ENCODE measurements at places on chromosomes 5 and 9.

GRCh38 chr5:142959683-142960657, 189.8 kb downstream of the ARHGAP26 start:
- DNase-seq: no peak

DNA sequence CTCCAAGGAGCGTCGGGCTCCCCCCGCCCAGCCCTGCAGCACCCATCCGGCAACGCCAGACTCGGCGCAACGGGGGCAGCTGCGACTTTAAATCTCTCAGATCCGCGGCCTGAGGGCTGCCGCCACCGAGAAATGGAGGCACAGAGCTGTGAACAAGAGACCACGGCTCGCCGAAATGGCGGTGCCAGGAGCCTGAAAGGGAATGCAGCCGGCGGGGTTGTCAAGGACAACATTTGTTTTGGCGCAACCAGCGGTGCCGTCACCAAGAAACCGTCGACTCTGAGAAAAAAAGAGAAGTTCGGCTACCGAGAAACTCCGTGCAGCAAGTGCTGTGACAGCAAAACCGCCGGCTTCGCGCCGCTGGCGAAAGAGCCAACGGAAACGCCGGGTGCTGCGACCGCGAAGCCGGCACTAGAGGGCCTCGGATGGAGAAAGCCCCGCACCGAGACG, 2.1 kb upstream of the ANXA2R start:
- no peak for DNase-seq

- DNase-seq: no peak
Measured at GRCh38 chr5:173010021-173010420, 26.4 kb downstream of the ATP6V0E1 start.

DNA sequence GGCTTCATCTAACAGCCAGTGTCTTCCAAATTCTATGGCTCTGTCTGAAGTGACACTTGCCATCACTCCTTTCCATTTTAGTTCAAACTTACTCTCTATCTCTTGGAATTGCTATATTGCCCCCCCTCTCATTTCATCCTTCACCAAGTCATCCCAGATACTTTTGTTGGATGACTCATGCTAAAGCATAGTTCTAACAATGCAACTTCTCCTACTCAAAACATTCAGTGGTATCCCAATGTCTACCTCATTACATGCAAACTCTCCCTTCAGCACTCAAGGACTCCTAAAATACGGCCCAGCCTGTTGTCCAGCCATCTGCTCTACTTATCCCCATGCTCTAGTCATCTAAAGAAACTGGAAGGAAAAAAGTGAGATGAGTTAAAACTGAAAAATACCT, 171.6 kb downstream of the RASEF start:
- no peak for DNase-seq

- no peak for DNase-seq
Measured at GRCh38 chr9:127187231-127187956, 65.0 kb upstream of the ANGPTL2 start.

DNA sequence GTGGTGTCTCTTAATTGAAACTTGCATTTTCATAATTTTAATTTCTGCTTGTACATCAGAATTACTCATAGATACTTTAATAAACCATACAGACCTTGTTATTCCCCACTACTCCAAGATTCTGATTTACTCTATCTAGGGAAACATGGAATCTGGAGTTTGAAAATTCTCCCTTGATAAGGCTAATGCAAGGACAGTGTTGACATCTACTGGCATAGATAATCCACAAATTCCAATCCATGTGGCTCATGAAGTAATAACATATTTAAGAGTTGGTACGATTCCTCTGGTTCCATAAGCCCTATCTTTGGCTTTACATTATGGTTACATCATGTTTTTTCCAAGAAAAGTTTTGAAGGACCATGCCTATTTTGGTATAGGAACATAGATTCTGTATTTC, 759.2 kb downstream of the TLR4 start:
- no peak for DNase-seq

DNA sequence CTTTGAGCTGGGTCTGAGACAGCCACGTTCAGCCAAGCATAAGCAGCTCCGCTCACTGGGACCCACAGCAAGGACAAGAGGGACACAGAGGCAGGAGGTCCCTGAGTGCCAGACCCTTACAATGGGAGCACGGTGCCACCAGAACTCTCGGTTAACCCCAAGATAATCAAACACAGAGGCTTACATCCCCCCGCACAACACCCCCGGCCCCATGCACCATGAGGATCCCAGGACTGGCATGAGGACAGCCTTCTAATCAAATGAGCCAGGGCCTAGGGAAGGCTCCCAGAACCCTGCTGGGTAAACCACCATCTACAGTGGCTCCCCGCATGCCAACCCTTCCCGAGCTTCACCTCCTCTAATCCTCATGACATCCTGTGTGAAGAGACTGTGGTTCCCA, 7.4 kb downstream of the GFPT2 start:
- no peak for DNase-seq

- DNase-seq: no peak
Measured at GRCh38 chr9:84379740-84380139, 39.2 kb upstream of the SLC28A3 start.

DNA sequence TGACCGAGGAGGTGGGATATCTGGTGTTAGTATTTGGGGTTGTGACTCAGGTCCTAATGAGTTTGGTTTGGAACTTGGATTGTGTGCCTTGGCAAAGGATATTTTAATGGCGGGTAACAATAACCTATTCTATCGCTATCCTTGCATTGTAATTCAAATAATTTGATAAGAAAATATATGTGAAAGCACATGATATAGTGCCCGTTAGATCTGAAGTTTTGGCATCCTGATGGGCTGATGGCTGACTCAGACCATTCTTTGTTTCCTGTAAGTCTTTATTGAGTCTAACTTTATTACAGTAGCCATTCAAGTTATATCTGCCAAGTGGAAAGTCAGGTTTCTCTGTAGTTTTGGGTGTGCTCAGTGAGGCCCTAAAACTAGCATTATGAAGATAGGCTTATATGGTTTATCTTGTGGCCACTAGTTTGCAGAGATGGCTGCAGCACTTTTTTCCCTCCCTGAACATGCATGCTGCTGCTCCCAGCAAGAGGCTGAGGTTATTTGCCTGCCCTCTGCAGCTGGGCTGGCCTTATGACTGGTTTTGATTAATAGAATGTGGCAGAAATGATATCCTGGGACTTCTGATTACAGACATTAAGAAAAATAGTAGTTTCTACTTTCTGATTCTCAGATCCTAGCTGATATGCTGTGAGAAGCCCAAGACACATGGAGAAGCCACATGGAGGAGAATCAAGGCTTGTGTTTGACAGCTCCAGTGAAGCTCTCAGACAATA, 46.6 kb downstream of the CFAP95 start:
- DNase-seq: no peak

- DNase-seq: no peak
Measured at GRCh38 chr5:116778651-116779280, 204.1 kb upstream of the SEMA6A start.

GRCh38 chr5:1661311-1661710, 137.6 kb upstream of the LPCAT1 start:
- no peak for DNase-seq

- no peak for DNase-seq
Measured at GRCh38 chr9:37156205-37156604, 35.8 kb downstream of the ZCCHC7 start.

- DNase-seq: no peak
Measured at GRCh38 chr5:147162740-147163139, 72.1 kb upstream of the STK32A start.

- no peak for DNase-seq
Measured at GRCh38 chr5:136132087-136132486, 558 bp upstream of the SMAD5 start.

DNA sequence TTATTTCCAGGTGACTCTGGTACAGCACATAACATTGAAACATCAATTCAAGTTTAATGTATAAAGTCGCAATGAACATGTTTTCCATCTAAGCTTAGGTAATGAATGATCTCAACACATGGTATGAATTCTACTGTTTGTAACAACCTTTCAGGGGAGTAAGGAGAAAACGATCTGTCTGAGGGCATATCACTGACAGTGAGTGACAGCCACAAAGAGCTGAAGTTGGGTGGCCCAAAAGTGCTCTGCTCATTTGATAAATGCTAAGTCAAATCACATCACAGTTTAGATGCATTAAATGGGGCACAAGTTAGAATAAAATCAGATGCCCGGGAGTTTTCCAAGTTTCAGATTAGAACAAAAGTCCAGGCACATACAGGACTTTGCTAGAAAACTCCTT, 1.2 kb downstream of the FANCC start:
- DNase-seq: no peak

- DNase-seq: no peak
Measured at GRCh38 chr9:118038713-118039112, 334.5 kb downstream of the TLR4 start.

DNA sequence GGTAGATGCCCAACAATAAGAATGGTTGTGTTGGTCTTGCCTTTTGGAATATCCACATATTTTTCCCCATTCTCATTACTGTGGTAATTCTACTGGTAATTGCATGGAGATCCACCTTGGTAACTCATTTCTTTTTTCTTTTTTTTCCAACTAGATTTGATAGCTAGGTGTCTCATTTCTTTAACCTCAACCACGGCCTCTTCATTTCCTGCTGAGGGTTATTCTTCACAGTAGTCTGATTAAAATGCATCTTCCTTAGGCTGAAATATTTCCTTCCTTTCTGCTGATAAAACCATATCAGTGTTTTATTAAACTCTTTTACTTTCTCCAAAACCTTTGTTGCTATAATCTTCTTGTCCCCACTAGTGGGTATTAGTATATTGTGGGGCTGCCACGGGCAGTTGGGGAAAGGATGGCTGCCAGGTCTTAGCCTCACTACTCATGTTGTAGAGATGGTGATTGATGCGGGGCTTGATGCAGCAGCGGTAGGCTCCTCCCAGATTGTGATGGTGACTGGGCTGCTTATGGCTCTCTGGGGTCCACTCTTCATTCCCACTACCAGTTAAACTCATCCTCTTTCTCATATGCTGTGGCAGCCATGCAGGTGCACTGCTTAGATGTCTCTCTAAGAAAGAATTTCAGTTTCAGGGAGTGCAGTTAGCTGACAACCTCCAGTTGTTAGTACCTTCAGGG, 35.9 kb downstream of the KIF2A start:
- DNase-seq: no peak

DNA sequence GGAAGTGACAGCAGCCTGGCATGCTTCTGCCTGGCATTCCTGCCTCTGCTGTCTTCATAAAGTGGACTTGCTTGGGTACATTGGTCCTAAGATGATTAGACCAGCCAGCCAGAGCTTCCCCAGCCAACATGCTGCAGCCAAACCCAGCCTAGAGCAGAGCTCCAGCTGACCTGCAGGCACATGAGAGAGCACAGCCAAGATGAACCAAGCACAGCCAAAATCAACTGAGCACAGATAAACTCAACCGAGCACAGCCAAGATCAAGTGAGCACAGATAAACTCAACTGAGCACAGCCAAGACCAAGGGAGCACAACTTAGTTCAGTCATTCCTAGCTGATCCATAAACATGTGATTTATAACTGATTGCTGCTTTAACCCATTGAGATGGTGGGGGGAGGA, 266.5 kb downstream of the MSX2 start:
- no peak for DNase-seq

- no peak for DNase-seq
Measured at GRCh38 chr9:138024131-138024530, 146.5 kb downstream of the CACNA1B start.

- peak; percentile 33 for DNase-seq
Measured at GRCh38 chr5:132065351-132065937, 5.0 kb downstream of the IL3 start.

GRCh38 chr5:159746707-159747106, 169.6 kb upstream of the ADRA1B start:
- no peak for DNase-seq

DNA sequence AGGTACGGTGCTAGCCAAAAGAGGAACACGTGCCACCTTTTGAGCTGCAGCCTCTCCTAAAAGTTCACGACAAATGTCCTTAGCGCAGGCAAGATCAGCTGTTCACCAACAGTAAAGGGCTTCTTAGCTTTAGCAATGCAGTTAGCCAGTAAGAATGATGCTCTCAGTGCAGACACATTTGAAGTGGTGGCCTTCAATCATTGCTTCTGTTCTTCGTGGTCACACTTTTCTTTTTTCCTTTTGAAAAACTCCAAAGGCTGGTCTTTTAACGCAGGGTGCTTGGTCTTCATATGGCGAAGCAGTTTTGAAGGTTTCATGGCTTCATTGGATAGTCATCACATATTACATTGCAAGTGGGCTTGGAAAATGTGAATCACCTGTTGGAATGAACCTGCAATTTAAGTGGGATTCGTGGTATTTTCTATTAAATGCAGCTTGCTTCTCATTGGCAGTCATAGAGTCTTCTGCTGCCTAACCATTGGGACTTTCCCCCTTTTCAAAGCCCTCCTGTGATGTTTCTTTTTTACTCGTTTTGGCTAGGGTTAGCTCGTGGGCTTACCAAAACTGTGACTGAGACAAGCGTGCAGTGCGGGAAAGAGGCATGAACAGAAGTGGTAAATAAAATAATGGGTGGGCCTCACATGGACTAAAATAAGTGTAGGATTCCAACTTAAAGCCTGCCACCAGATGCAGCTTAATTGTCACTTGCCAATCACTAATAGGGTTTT, 100.9 kb downstream of the MRPL36 start:
- DNase-seq: no peak

DNA sequence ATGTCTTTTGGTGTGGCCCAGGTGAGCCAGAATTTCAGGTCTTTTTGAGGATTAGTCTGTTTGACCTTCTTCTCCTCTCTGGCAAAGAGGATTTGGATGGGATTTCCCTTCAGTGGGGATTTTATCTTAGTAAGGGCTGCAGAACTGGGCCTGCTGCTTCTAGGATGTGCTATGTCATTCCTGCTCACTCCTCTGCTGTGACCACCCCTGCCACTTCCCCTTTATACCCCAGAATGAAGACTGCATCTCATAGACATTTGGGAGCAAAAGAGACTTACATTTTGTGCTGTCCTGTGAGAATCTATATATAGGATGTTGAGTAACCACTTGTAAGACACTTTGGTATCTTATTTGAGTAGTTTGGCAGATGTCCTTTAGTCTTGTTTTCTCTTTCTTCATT, 76.2 kb downstream of the ARHGAP26 start:
- no peak for DNase-seq

GRCh38 chr9:115261656-115262081, 143.7 kb upstream of the TNC start:
- DNase-seq: no peak

DNA sequence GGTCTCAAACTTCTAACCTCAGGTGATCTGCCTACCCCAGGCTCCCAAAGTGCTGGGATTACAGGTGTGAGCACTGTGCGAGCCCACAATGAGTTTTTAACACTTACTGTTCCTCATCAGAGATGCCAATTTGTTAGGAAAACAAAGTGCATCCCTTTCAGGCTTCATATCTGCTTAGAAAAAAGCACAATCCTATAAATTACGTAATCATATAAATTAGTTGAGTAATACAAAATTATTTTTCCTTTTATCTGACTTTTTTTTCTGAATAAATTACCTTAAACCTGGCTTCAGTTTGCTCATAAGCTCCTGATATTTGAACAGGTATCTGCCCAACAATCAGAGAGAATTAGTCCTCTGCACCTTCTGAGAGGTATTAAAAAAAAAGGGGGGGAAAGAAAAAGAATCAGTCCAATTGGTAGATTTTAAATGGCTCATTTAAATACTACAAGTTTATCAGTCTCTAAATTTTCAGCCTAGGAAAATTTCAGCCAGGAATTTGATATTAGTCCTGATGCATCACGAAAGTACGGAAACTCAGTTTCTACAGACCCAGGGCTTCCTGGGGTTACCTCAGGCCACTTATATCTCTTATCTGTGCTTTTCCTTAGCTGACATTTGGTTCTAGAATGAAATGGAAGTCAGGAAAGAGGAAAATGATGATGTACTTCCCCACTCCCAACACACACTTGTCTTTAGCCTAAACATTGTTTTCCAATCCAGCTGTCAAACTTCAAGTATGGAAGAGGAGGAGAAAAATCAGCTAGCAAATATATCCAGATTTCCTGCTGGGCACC, 26.8 kb downstream of the ITGA1 start:
- DNase-seq: no peak

Measured in left kidney (tissue), 8 donors.